ENCODE measurements at places on chromosomes 7 and 10. TPM values are rescaled to one million over a fixed set of nuclear protein-coding genes. Genes with fewer than 3 reads are reported as not detected.
A peak's percentile ranks its signal among the peaks of the same experiment; 100 is the strongest.

DNA sequence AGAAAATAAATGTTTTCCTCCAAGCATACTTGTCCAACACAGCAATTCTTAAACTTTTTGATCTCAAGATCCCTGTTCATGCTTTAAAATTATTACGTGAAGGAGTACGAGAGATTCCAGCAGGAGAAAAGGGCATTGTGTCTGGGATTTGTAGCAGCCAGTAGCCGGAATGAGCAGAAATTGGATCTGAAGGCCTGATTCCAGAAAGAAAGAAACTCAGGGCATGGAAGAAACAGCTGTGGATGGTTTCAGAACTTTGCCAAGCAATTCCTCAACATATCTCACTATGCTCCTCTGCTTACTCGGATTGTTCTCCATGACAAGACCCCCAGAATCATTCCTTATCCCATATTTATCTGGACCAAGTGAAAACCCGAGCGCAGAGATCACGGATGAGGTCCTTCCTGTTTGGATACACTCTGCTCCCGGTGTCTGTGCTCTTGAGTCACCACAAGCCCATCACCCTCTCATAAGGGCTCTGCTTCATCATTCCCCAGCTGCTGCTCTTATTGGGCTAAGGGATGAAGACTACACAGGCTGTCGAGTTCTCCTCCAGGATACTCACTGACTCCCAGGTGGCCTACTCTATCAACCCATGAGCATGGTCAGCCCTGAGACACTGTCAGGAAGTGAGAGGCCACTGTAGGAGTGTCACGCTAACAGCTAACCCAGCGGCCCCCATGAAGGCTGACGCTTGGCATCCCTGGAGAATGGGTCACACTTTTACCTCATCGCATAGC, 121.0 kb upstream of the LANCL2 start:
- DNase-seq, result no peak

DNA sequence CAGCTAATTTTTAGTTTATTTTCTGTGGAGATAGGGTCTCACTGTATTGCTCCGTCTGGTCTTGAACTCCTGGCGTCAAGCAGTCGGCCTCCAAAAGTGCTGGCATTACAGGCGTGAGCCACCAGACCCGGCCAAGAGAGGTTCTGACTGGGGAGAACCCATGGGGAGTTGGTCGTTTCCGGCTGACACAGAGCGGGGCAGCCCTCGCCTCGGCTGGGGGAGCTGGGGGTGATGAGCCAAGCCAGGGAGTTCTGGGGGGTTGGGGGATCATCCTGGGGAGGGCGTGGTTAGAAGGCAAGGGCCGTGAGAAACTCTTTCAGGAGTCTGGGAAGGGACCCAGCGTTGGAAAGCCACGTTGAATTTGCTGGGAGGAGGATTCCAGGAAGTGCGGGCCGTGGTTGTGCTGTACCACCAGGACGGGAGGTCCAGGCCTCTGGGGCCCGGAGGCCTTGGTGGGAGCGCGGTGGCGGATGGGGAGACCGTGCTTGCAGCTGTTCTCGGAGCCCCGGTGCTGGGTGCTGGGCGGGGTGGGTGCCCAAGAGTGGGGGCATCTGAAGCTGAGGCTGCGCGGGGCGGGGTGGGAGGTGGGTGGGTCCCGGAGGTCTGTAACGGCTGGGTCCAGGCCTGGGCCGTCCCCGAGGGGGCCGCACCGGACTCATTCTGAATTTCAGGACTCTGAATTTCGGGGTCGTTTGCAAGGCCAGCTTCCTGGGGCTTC, 8.4 kb upstream of the ZNF853 start:
- DNase-seq, result no peak

The POLR2J2 gene
- total RNA-seq, result 4.1 TPM

The CHST15 gene
- 5.6 TPM for total RNA-seq

DNA sequence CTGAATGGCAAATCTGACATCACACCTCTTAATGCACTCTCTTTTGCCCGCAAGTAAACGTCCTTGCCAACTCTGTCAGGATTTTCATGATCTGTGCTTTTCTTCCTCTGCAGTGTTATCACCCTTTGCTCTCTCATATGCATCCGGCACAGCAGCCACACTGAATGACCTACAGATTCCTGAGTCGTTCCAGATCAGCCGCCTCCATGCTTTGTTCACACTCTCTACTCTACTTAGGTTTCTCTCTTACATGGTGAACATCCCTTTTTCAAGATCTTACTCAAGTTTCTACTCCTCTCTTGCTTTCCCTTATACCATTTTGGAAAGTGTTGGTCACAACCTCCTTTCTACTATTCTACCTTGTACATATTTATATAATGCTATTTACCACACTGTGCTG, 127.7 kb upstream of the AOAH start:
- no peak for DNase-seq

DNA sequence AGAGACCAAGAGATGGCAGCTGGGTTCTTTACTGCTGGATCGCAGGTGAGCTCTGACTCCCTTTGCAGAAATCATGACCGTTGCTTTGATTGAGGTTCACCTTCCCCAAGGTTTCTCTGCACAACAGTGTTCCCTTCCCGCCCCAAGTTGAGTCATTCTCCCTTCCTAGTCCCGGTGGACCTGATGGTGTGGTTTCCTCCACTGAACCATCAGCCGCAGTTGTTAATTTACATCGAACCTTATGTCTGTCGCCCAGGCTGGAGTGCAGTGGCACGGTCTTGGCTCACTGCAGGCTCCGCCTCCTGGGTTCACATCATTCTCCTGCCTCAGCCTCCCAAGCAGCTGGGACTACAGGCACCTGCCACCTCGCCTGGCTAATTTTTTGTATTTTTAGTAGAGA, 5.8 kb downstream of the ZSCAN25 start:
- no peak for DNase-seq

DNA sequence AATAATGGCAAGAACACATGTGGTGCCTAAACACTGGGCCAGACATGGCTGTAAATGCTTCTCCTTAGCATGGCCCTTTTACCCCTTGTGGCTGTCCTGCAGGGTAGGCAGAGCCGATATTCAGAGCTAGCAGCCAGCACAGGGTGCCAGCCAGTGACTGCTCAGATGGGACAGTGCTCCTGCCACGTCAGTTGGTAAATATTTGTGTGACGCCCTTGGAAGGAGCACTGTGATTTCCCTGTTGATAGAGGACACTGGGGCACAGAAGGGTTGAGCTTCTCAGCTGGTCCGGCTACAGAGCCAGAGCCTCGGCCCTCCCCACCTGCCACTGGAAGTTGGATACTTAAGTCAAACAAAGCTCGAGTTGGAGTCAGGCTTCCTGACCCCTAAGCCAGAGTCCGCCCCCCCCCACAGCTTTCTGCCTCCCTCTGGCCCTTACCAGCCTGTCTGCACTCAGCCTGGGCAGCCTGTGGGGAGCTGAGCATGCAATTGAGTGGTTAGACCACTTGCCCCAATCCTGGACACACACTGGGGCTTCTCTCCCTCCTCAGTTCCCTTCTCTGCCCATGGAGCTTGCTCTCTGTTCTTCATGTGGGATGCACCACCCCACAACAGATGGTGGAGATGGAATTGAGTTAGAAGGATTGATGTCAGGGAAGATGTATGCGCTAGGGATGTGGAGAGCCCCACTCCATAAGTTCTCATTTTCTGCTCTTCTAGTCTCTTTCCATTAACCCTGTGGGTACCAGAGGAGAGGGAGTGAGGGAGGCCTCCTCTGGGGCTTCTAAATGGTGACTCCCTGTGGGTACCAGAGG, 350.8 kb downstream of the PLXNA4 start:
- peak; percentile 38 for DNase-seq

All from heart right ventricle (tissue), 16 donors.